ENCODE measurements at places on chromosomes 5 and 9. TPM values are rescaled to one million over a fixed set of nuclear protein-coding genes. Genes with fewer than 3 reads are reported as not detected.

GRM6 gene
- not detected for total RNA-seq

WDR5 gene
- total RNA-seq, result 21.1 TPM

SPAG8 gene
- total RNA-seq, result 5.4 TPM

MYOZ3 gene
- not detected for total RNA-seq

DOLPP1 gene
- total RNA-seq, result 4.7 TPM

RBM22 gene
- total RNA-seq, result 89.4 TPM
